ENCODE measurements at places on chromosomes 5 and 9.

DNA sequence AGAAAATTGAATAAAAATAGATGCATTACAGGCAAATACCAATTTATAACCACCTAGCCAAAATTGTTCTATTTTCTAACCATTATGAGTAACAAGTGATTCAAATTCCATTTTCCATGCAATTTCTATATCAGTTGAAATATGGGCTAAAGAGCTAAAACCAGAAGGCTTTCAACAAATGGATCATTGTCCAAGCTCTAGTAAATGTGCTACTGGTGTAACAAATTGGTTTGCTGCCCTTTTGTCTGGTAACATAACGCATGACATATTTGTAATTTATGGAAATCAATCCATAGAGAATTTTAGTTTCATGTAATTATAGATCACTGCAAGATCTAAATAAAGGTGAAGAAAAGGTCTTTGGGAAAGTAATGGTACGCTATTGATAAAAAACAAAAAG lies 708.0 kb upstream of the GRAMD2B start:
- no peak for DNase-seq

GRCh38 chr5:43530648-43531047 lies 15.7 kb upstream of the C5orf34 start:
- DNase-seq, result no peak

- no peak for DNase-seq
Observed at GRCh38 chr9:95313010-95313498, 4.5 kb downstream of the FANCC start.

DNA sequence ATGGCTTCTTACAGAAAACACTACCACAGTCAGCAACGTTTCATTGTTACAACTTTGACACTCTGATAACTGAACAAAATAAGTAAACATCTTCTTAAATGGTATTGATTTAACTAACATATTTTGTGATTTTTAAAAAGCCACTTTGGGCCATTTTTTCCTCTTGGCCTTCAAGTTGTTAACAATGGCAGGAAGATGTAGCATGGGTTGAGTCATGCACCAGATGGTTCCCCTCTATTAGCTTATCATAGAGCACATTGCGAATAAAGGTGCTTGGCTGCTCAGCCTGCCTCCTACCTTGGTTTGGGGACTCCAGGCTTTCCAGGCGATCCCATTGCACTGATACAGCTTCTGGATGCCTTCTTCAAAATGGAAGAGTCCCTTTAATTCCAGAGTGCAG lies 24.1 kb upstream of the CER1 start:
- no peak for DNase-seq

DNA sequence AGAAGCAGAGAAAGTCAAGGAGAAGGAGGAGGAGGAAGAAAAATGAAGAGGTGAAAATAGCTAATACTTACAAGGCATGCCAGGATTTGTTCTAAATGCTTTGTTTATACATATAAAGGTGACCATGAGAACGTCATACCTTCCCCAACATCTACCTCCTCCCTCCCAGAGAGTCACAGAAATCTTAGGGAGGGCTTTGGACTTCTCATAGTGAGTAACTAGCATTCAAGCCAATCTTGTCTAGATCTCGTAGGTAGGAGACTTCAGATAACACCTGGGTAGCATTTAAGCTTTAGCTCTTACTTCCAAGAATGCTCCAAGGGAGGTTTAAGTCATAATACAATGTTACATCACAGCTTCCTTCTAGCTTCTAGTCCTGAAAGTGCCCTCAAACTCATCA lies 36.5 kb upstream of the GPBP1 start:
- DNase-seq, result no peak

DNA sequence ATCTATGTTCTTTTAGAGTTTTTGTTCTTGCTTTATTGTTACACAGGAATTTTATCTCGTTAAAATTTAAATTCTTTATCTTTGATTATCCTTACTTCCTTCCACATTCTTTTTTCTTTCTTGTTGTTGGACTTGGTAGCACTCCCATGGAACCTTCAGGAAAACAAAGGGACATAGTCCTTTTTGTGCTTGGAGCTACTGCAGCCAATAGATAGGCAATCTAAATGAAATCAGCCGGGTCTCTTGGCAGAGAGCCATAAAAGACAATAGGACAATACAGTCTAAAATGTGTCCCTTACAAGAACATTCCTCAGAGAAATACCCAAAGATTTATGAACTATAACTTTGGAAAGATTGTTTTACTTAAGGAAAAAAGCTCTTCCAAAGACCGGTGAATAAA lies 548.1 kb upstream of the C9orf72 start:
- DNase-seq, result no peak

- DNase-seq, result no peak
Observed at GRCh38 chr9:33375841-33376321, 26.5 kb downstream of the AQP7 start.

DNA sequence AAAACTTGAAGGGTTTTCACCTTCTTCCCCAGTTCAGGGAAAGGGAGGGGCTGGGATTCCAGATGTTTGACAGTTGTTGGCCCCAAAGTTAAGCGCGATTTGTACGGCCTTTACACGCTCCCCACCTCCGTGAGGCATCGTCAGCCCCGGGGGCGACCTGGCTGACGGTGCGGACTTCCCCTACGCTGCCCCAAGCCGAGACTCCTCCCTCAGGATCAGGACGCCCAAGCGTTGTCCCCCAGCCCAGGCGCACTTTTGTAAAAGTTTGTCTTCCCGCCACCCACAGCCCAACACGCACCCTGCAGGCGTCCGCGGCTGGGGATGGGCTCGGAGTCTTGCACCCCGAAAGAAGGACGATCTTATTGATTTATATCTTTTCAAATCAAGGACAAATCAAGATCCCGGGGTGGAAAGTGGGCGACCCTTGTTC lies 713 bp downstream of the MOB3B start:
- peak; percentile 7 for DNase-seq

DNA sequence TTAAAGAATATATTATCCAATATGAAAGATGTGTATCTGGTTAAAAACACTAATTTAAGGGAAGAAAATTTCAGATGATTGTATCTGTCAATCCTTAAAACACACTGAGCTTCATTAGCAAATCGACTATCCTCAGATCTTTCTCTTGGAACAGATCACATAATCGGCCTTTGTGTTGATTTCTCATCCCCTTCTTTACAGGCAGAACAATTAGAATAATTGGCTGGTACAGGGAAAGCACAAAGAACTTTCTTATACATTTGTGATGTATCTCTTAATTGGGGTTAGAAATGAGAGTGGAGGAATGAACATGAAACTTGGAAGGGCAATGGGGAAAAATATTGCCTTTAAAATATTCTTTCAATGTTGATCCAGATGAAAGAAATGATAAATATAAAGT lies 662.1 kb downstream of the TLE4 start:
- no peak for DNase-seq

- DNase-seq, result no peak
Observed at GRCh38 chr9:94482110-94482509, 72.8 kb upstream of the PCAT7 start.

DNA sequence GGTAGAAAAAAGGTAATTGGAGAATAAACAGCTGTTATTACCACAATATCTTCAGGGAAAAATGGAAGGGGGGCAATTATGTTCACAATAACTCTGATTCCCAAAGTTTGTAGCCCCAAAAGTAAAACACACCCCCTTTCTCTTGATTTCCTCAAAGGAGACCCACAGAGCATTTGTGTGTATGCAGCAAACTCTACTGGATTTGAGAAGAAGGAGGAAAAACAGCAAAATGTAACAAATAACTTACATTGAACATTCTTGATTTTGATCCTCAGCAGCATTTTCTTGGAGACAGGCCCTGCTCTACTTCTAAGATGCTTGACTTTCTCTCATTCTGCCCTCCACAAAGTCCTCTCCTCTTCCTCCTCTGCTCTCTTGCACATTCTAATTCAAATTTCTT lies 420.8 kb upstream of the EDIL3 start:
- no peak for DNase-seq

GRCh38 chr5:142977363-142978051 lies 207.3 kb downstream of the ARHGAP26 start:
- DNase-seq, result peak; percentile 42

- no peak for DNase-seq
Observed at GRCh38 chr9:136587145-136587943, 41.5 kb upstream of the NOTCH1 start.

DNA sequence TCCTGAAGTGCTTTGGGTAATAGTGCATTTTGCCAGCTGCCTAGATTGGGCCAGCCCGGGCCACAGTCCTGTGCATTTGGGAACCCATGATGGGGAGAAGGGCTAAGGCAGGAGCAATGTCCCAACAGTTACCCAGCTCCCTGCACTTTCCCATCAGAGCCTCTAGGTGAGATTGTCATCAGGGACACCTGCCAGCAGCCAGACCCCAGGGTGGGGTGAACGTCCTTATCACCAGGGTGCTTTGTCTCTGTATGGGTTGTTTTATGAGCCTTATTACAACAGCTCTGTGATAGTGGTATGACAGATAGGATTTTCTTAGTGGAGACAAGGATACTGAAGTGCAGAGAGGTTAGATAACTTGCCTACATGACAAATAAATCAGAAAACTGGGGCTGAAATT lies 365.7 kb downstream of the OSTF1 start:
- DNase-seq, result no peak

GRCh38 chr5:176774216-176775171 lies 35.9 kb upstream of the UNC5A start:
- no peak for DNase-seq

- DNase-seq, result no peak
Observed at GRCh38 chr9:134698587-134699342, 57.2 kb downstream of the COL5A1 start.

- no peak for DNase-seq
Observed at GRCh38 chr5:173741729-173742431, 125.4 kb upstream of the BOD1 start.

DNA sequence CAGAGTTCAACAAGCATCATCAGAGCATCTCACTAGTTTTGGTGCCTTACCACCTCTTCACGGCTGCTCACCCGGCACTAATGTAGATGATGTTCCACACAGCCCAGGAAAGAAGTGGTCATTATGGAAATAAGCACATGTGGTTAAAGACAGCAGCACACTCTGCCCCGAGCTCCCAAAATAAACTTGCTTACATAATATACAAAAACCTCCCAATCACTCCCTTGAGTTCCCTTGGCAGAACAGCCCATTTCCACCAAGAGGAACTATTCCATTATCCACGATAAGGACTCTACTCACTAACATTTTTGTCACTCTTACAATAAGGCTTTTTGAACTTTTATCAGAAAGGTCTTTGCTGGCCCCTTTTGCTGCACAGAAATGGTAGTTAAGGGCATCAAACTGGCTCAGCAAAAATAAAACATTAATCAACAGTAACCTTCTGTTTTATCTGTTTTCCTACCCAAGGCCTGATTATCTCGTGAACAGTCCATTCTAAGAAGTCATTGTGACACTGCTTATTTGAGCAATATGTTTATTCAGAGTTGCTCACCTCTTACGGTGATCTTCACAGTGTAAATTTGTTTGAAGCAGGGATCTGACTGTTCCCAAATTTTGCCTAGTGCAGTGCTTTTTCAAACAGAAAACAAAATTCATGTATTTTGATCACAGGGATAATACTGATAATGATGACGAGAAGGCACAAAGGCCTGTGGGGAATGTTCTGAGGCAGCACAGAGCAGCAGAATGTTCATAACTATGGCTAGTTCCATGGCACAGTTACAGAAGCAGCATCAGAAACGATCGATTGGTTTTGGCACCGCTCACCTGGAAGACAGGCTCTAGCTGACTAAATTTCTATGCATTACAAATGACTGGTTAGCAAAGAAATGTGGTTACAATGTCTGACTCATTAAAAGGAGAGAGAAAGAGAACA lies 399.8 kb upstream of the PIK3R1 start:
- DNase-seq, result no peak

- DNase-seq, result no peak
Observed at GRCh38 chr5:72543365-72543764, 36.2 kb upstream of the ZNF366 start.

- no peak for DNase-seq
Observed at GRCh38 chr5:31844622-31845345, 205.9 kb downstream of the PDZD2 start.

DNA sequence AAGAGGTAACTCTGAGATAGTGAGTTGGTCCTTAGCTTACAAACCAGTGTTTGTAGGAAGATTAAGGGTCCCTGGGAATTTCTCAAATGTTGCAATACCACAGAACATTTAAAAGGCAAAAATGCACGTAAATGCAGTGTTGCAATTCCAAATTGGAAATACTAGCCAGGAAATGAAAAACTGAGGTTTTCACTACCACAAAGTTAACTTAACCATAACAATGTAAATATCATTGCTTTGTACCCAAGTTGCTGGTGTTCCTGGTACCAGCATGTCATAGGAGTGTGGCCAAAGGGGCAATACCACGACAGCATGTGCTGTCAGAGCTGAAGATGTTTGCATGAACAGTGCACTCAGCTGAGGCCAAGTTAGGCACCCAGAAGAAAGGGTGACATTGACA lies 382.9 kb downstream of the GLIS3 start:
- no peak for DNase-seq

DNA sequence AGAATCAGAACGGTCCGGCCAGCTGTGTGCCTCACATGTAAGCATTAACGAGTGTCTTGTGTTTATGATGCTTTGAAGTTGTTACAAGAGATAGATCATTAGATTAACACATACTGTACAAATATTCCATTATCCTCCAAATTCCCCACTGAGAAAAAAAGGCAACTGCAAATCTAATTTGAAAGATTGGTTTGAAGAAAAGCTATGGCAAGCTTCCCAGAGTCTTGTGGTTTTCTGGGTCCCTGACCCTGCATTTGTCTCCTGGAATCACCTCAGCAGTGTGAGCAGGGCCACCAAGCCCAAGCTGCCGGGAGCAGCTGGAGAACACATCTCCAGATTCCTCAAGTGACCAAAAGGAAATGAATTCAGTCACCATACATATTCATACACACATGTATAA lies 36.9 kb upstream of the ADAMTS16 start:
- DNase-seq, result no peak

DNA sequence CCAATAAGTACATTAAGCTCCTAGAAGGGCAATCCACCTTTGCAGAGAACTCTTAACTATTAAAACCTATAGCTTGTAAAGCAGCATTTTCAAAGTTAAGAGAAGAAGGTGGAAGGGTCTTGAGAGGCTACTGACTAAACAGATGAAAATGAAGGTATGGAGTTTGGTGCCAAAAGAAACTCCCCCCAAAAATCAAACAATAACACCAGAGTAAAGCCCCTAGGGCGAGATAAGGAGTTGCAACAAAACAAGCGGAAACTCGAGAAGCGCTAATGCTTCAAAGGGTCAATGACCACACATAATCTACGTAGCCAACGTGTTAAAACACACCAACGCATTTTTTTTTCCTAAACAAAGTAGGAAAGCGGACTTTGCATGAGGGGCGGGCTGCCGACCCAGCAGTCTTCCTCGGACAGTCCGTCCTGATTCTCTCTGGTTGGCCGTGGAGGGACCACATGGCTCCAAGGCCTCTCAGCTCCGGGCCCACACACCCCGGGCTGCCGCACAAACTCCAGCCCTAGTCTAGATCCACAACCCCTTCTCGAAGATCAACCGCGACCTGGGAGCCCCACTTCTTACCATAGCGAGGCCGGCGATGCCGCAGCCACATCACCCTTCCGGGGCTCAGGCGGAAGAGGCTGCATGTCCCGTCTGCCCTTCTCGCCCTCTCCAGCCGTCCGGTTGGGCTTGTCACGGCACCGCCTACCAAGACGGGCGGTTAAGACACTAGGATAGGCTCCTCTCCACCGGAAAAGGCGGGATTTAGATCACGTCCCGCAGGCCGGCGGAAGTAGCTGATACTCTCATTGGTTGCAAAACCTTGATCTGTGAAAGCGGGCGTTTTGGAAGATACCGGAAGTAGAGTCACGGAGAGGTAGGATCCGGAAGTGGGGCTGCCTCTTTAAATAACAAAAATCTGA lies at the start of the genes TMEM167A and XRCC4:
TMEM167A (minus strand) TSS at position 653 of the 920 bp plus-strand sequence; CDS start at position 582, 71 bp downstream.
XRCC4 (plus strand) TSS at position 806 of the 920 bp plus-strand sequence. CDS start 27,373 bp downstream, outside the sequence.
- DNase-seq, result peak; percentile 90

- DNase-seq, result no peak
Observed at GRCh38 chr5:53667621-53668020, 107.2 kb downstream of the NDUFS4 start.

GRCh38 chr5:167358868-167359492 lies 932.5 kb upstream of the WWC1 start:
- DNase-seq, result no peak

Measured in activated effector memory CD4-positive, alpha-beta T cell treated with Interleukin-2 at 50 U/mL for 16 hours (primary cell).